ENCODE measurements at places on chromosomes 3 and 15.
A peak's percentile ranks its signal among the peaks of the same experiment; 100 is the strongest.

- DNase-seq = no peak
Observed at GRCh38 chr15:76390571-76390970, 54.0 kb downstream of the ISL2 start.

GRCh38 chr3:194804796-194805195, 119.1 kb downstream of the FAM43A start:
- DNase-seq = no peak

DNA sequence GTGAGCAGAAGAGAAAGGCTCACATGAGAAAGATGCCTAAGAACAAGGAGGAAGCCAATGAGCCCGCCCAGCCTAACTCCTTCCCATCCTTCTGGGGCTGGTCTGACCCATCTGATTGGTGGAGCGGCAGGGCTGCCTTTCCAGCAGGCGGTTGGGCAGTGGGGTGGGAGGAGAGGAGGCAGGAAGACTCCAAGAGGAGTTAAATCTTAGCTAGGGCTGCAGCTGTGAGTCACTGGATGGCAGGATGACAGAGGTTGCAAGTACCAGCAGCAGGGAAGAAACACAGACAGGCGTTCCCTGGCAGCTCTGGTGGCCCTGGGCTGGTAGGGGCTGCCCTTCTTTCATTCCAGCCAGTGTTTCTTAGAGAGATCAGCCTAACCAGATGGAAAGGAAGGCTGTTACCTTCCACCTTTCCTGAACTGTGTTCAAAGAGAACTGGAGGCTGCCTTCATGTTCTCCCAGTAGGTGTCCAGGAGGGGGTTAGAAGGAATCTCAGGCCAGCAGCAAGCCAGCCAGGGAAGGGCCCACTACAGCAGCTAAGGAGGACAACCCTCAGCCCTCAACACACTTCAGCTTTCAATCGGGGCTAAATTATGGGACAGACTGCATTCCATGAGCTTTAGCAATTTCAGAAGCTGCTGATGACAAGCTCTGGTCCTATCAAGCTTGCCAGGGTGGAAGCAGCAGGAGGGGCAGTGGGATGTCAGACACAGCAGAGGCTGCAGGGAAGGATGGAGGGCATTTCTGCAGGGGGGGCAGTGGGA, 50.3 kb downstream of the CHSY1 start:
- DNase-seq = no peak

DNA sequence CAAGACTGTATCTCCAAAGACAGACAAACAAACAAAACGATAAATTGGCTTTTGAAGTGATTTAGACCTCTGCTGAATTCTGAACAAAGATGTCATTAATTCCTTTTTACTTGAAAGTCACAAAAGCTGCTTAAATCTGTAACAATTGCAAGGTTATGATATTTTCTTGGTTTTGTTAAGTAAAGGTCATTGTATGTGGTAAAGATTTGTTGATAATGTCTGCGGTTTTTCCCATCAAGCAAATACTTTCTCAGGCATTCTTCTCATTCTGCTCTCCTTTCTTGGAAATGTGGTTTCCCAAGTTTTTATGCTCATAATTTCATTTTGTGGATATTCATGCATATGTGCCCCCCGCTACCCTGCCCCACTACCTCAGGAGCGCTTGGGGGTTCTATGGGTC, 116.5 kb downstream of the SLMAP start:
- DNase-seq = no peak

DNA sequence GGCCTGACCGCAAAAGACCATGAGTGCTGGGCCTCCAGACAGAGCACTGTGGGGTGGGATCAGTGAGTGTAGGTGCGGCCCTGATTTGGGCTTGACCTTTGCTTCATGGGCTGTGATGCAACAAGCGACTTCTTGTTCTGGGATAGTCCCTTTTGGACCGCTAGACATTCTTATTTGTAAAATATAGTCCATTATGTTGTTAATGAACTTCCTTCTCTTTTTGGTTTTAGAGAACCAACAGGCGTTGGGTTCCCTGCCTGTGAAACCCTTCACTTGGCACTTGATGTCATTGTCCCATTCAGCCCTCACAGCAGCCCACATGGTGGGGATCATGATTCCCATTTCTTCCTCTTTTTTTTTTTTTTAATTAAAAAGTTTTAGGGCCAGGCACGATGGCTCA, 15.8 kb upstream of the TRH start:
- DNase-seq = no peak

DNA sequence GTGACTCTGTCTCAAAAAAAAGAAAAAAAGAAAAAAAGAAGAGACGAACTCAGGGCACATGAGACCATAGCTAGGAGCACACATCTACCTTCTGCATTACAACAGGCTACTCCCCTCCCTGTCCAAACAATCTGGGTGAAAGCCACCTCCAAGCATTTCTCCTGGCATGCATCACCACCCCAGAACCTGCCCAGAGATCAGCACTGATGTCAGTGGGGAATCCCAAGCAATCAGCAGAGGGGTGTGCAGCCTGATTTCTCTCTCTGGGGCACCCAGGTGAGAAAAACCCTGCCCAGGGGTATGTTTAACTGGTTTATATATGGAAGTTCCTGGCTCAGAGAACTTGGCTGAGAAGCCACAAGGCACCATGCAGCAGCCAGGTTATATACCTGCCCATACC, 59.4 kb downstream of the CDC25A start:
- DNase-seq = no peak

DNA sequence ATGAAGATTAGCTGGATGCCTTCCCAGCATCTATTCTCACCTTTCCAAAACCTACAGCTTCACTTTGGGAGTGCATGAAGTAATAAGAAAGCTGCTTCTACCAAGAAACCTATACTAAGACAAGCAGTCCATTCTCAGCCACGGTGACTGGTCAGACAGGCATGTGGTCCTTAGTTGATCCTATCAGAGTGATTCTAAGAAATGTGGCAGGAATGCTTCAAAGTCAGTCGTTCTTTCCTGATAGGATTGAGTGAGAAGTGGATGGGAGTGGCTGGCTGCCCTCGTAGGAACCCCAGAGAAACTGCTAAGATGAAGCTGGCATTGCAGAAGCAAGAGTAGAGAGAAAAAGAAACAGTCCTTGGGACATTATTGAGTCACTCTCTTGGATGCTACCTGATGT, 16.6 kb downstream of the FOXB1 start:
- no peak for DNase-seq

DNA sequence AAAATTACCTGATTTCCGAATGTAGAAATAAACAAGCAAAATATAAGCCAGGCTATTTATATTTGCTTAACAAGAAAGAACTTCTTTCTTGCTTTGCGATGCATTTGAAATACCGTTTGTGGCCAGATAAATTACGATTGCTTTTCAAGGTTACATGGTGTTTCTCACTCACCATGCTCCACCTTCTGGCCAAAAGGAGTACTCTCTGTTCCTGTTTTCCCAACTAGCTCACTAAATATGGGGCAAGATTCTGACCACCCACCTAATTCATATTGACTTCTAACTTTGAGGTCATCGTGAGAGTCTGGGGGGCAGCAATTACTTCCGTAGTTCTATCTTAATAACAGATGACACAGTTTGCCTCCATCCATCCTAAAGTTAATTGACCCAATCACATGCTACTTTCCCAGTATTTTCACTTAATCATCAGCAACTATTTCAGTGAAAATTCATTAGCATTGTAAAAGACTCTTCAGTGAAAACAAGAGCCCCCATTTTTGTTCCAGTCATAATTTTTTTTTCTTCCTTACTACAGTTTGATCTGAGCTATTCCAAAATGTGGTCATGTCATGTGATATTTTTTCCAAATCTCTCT, 25.9 kb downstream of the ACP3 start:
- peak; percentile 19 for DNase-seq

DNA sequence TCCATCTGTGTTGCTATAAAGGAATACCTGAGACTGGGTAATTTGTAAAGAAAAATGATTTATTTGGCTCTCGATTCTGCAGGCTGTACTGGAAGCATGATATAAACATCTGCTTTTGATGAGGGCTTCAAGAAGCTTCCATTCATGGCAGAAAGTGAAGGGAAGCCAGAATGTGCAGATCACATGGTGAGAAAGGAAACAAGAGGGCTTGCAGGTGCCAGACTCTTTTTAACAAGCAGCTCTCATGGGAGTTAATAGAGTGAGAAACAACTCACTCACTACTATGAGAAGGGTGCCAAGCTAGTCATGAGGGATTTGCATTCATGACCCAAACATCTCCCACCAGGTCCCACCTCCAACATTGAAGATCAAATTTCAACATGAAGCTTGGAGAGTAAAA, 247.2 kb downstream of the ZIC4 start:
- no peak for DNase-seq

GRCh38 chr3:190252080-190252479, 70.2 kb downstream of the CLDN1 start:
- no peak for DNase-seq

DNA sequence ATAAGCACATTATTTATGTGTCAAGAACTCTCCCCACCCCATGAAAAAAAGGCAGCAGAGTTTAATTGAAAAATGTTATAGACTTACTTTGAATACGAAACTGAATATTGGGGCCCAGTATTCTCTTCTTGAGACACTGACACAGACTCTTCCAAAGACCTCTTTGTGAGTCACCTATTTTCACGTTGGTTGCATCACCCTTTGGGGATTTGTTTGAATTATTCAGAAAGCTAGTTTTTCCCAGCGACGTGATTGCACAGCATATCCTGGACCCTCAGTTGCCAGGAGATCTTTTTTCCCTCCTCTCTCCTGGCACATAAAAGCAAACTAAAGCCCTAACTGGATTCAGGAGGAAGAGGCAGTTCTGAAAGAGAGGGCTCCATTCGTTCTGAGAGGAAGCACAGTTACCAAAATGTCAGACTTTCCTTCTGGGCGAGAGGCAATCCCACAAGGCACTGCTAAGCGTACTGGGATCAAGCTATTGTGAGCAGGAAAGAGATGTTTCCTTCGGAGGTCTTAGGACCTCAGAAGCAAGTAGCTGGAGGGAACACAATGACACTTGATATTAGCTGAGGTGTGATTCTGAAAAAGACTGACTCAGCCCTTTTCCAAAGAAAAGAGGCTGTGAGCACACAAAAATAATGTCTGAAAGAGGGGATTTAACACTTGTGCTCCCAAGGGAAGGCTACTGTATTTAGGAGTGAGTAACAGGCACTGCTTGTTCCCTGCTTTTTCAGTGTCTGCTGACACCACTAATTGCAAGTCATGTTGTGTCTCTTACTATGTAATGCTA, 65.8 kb upstream of the CADPS start:
- no peak for DNase-seq

- DNase-seq = no peak
Observed at GRCh38 chr3:128709506-128710210, 16.3 kb upstream of the RAB7A start.

- no peak for DNase-seq
Observed at GRCh38 chr3:23041918-23042696, 161.0 kb upstream of the UBE2E2 start.

DNA sequence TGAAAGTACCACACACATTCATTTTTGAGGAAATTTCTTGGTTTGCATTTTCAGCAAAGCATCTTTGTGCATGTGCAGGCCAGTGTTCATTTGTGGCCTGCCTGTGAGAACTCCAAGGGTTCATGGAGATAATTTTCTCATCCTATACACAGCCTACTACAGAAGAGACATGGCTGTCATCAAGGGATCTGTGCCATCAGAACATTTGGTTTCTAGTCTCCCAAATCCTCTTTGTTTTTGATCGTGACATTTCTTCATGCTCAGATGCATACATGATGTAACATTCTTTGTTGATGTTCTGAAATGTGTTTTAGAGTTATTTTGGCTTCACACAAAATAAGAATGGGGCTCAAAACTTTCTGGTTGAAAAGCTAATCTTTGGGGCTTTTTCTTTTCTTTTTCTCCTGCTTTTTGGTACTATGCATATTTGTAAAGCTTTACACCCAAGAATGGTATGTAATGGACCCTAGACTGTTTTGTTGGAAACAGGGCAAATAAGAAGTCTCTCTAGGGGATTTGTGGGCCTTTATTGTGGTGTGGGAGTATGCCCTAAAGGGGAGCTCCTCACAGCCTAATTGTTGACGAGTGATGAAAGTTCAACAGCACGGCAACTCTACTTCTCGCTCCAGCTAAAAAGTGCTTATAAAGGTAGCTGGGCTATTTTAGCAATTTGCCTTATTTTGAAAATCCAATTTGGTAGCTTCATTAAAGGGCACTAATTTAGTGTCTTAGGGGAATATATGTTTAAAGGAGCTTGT, 3.2 kb upstream of the ARPP21 start:
- DNase-seq = no peak

DNA sequence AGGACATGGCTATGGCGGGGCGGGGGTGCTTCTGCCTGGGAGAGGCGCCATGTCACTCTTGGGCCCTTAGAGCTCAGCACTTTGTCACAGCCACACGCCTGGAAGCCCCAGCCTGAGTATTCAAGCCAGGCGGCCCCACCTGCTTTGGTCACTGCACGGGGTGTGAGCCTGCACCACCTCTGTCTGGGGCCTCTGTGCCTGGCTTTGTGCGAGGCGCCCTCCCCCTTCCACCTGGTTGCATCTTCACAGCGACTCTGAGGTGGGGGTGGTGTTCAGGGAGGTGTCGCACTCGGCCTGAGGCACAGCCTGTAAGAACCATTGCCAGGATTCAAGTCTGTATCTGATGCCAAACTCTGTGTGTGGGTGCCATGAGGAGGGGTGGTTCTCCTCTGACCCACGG, 24.1 kb downstream of the ACAD9 start:
- DNase-seq = no peak

- no peak for DNase-seq
Observed at GRCh38 chr15:100092034-100092433, 249.7 kb downstream of the ADAMTS17 start.

DNA sequence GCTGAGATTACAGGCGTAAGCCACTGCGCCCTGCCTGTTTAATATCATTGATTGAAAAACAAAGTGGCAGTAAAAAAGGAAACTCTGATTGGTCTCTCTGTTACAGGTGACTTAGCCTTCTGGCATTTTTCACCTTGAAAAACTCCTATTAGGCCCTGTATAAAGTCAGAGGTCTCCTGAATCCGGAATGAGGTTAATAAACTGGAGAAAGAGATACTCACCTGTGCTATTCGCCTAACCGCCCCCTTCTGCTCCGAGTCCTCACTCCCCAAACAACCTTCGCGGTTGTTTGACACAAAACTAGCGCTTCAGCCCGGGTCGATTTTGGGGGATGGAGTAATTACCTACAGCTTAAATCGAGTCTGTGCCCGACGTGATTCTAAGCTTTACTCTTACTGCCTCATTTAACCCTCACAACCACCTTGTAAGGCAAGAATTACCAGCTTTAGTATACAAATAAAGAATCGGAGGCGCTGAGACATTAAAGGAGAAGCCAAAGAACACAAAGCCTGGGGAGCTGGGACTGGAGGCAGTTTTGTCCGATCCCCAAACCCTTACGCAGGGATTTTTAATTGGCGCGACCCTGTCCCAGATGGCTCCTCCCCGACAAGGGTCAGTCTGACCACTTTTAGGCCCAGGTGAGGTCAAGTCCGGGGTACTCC, 441 bp downstream of the CEP70 start:
- no peak for DNase-seq
